ENCODE measurements at places on chromosomes 16 and 17. TPM values are rescaled to one million over a fixed set of nuclear protein-coding genes. Genes with fewer than 3 reads are reported as not detected.

The GAS7 gene
- 5.2 TPM for total RNA-seq

The USP43 gene
- total RNA-seq, result 0.29 TPM

The ZSCAN10 gene
- total RNA-seq, result 0.12 TPM

The TOM1L1 gene
- 0.42 TPM for total RNA-seq

The TBX21 gene
- 7.9 TPM for total RNA-seq

The KLHL11 gene
- total RNA-seq, result 17.7 TPM

The CDH3 gene
- 0.37 TPM for total RNA-seq

The MT1F gene
- total RNA-seq, result 8.8 TPM

The MSRB1 gene
- 4.9 TPM for total RNA-seq

The TPSAB1 gene
- not detected for total RNA-seq
